Stimulated activated CD8-positive, alpha-beta memory T cell treated with anti-CD3 and anti-CD28 coated beads, Interleukin-15, amount 100 ng/mL, for 48 hours (primary cell): ENCODE measurements at places on chromosomes 1 and 21.

- DNase-seq, result no peak
Observed at GRCh38 chr21:42574234-42575027, 60.8 kb downstream of the SLC37A1 start.

- no peak for DNase-seq
Observed at GRCh38 chr1:151714820-151715725, 1.5 kb downstream of the CELF3 start.

DNA sequence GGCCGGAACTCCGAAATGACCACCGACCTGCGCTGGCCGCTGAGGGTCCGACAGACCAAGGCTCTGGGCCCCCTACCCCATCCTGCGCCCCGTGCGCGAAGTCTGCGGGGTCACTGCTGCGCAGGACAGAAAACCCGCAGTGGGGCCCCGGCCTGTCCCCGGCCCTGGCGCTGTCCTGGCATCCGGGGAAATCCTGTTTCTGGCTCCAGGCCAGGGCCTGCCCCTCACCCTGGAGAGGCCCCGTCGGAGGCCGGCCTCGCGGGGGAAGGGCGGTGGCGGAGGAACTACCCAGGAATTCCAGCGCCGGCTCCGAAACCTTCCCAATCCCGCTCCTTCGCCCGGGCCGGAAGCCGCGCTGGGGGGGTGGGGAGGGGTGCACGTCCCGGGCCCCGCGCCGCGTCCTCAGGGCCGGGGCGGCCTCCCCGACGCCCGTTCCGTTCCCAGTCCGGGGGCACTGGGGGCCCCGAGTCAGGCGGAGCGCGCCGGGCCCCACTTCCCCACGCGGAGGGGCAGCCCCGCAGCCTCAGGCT is 77.0 kb downstream of the MORN1 start:
- DNase-seq, result no peak

DNA sequence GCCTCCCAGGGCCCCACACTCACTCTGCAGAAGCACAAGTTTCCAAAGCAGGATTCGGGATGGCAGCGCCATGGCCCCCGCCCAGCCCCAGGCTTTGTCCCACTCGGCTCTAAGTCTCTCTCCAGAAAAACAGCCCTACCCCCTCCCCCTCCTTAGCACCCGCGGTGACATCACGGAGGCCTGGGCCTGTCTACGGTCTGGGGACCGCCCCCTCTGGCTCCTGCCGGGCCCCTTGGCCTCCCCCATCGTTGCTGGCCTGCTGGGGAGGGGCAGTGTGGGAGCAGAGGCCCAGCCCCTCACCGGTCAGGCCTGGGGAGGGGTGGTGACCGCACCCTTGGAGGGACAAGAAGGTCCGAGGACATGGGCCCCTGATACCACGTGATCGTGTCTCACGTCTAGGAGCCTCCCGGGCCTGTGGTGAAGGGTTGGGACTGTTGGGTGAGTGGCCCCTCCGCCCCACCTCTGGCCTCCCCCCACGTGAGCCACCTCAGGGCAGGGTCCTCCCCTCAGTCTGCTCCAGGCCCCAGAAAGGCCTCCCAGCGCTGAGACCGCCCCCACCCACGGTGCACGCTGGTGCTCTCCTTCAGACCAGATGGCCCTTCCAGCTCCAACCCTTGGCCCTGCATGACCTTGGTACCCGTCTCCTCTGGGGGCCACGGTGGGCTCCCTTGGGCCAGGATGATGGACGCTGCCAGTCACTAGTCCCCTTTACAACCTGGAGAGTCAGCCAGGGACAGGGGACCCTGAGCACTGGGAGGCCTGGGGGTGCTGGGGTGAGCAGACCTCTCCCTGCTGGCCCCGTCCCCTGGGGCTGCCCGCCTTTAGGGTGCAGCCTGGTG is at the start of gene MXRA8:
Gene MXRA8, minus strand, starts transcription at position 123 of the 839 bp plus-strand sequence. Its CDS starts 51 bp downstream, at position 72.
- DNase-seq, result no peak

DNA sequence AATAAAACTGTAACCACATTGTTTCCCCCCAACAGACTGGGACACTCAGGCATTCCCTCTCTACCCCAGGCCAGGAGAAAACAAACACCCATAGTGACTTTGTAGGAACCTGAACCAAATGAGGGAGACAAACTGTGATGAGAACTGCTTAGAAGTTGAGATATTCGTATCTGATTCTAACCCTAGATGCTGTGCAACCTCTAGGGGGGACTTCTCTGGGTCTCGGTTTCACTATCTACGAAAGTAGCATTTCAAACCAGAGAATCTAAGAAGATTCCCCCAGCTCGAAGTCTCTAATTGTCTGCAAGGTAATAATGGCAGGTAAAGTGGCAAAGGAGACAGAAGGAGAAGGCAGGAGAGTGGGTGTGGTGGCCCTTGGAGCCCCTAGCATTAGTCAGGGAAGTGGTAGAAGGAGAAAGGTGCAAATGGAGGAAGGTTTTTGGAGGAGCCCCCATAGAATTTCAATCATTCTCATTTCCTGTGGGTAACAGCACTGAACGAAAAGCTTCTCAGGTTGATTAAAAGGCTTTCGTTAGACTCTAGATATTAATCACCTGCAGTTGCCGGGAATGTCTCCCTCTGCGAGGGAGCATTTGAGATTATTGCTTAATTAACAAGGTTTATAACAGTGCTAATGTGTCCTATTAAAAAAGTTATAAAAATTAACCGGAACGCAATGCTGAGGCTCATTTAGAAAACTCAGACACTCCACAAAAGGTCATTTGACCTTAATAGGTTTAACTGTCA is 46.4 kb downstream of the BEND5 start:
- no peak for DNase-seq

DNA sequence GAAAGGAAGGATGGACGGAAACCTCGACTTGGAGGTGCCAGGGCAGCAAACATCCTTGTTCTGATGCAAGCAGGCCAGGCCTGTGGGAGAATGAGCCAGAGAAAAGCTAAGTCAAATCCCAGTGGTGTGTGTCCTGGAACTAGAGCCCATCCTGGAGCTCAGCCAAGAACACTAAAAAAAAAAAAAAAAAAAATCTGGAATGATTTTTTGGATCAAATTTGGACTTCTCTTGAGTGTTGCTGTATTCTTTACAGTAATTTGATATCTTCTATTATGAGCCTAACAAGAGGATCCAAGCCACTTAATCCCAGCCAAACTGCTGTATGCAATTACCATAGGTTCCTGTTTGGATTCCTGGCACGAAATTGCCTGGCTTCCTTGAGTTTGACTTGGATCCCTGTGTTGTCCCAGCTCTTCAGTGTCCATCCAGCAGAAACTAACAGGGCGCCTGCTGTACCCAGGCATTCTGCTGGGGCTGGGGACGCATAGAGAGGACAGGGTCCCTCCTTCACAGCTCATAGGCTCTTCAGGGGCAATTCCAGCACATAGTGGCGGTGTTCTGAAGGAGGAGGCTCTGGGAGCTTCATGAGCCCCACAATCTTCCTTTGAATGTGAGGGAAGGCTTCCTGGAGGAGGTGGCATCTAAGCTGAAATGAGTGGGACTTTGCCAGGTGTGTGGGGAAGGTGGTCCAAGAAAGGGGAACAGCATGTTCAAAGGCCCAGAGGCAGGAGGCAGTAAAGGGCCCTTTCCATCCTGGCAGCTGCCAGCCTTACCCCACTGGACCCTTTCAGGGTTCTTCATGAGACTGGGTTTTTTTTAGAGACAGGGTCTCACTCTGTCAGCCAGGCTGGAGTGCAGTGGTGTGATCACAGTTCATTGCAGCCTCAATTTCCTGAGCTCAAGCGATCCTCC is 24.7 kb downstream of the EPHX1 start:
- no peak for DNase-seq

DNA sequence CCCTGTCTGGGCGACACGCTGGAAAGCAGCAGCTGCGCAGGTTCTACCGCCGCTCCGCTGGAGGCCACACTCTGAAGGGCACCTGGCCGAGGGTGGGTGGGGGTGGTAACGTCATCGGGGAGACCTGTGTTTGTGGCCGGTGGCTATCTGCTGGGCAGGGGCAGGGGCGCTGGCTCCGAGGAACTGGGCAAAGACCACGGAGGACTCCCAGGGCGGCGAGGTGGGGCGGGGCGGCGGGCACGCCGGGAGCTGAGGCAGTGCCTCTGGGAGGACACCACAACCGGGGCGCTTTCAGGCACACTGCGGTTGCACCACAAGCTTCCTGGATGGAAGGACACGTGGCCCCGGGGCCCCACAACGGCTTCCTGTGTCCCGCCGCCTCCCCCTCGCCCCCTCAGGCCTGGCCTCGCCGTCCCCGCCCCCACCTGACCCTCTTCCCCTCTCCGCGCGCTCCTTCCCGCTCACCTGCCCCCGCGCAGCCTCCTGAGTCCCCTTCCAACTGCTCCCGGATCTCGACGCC is 3.3 kb upstream of the DENND2D start:
- peak; percentile 83 for DNase-seq

- no peak for DNase-seq
Observed at GRCh38 chr1:197614916-197615692, 160.2 kb downstream of the DENND1B start.

DNA sequence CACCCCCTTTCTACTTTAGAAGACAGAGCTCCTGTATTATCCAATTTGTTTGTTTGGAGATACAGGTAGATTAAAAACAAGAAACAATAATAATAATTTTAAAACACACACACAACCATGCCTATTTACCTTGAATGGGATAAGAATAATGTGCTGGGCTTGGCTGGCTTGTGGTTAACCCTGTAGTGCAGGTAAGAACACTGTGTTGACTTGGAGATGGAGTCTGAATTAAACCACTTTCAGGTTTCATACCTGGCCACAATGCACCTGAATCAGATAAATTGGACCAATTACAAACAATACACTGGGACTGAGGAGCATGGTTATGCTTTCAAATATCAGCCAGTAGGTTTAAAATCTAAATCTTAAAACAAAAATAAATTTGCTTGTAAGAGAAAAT is 60.8 kb downstream of the EYA3 start:
- DNase-seq, result no peak
